ENCODE measurements at places on chromosomes 11 and 22.
A peak's percentile ranks its signal among the peaks of the same experiment; 100 is the strongest.

- no peak for DNase-seq
- no peaks in the 10 kb centered on the region for H3K36me3 ChIP-seq
- H3K27me3 ChIP-seq = no peaks in the 10 kb centered on the region
- no peak overlapping the region for H3K27ac ChIP-seq
- no peaks in the 10 kb centered on the region for H3K4me1 ChIP-seq
- no peak overlapping the region for H3K4me3 ChIP-seq
Measured at GRCh38 chr22:36228944-36229343, 10.4 kb downstream of the APOL2 start.

- no peak overlapping the region for H3K4me3 ChIP-seq
- no peaks in the 10 kb centered on the region for H3K36me3 ChIP-seq
- peaks cover 5% of the 10 kb centered on the region for H3K4me1 ChIP-seq
- peaks cover 30% of the 10 kb centered on the region for H3K27me3 ChIP-seq
- H3K27ac ChIP-seq = no peak overlapping the region
Measured at GRCh38 chr11:64741375-64742086, 2.4 kb downstream of the RASGRP2 start.

- peak overlapping the region; percentile 85 for H3K27ac ChIP-seq
- H3K4me3 ChIP-seq = no peak overlapping the region
- no peaks in the 10 kb centered on the region for H3K27me3 ChIP-seq
- DNase-seq = no peak
Measured at GRCh38 chr11:57798905-57799559, 37.4 kb downstream of the CTNND1 start.

GRCh38 chr11:91730057-91730456 is 494.6 kb upstream of the FAT3 start:
- H3K36me3 ChIP-seq = no peaks in the 10 kb centered on the region
- no peak overlapping the region for H3K4me3 ChIP-seq
- H3K27me3 ChIP-seq = no peaks in the 10 kb centered on the region
- H3K27ac ChIP-seq = no peak overlapping the region
- DNase-seq = no peak

DNA sequence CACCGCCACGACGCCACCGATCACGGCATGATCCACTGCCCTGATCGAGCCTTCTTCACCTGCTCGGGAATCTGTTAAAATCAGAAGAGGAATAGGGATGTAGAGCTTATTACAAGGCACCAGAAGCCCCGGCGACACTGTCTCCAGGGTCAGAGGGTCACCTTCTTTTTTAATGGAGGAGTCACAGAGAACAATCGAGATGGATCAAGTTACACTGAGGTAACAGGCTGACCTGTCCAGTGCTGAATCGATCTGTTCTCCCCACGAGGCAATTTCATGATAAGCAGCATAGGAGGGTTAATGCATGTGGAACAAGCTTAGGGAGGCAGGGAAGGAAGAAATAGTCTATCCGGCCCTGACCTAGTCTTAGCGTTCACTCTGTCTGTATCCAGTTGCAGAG is 325.5 kb downstream of the CADM1 start:
- H3K36me3 ChIP-seq = no peaks in the 10 kb centered on the region
- no peaks in the 10 kb centered on the region for H3K27me3 ChIP-seq
- H3K27ac ChIP-seq = no peak overlapping the region
- no peak overlapping the region for H3K4me3 ChIP-seq

DNA sequence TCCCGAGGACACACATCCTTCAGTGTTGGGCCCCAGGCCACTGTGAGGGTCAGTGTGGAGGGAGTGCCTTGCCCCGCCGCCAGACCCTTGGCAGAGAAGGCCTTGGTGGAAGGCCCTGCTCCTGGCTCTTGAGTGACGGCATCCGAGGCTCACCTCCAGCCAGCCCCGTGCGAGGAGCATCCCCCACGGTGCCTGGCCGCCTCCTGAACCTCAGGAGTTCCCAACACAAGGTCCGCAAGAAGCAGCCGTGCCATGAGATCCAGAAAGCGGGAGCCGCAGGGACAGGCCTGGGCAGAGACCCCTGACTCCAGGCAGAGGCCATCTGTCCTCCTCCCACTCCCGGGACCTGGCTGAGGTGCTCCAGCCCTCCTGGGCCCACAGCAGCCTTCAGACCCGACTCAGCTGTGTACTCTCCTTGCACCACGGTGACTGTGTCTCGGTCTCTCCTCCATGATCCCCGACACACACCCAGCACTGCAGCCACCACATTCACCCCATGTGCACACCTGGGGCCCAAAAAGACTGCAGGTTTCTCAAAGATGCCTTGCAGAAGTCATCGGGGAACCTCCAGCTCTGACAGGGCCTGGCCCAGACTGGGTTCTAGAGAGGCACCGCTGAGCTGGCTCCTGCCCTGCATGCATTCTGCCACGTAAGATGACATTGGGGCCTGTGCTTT is 870.2 kb downstream of the BRD1 start:
- no peaks in the 10 kb centered on the region for H3K36me3 ChIP-seq
- no peak overlapping the region for H3K27ac ChIP-seq
- DNase-seq = no peak
- H3K4me1 ChIP-seq = no peaks in the 10 kb centered on the region
- no peak overlapping the region for H3K4me3 ChIP-seq

DNA sequence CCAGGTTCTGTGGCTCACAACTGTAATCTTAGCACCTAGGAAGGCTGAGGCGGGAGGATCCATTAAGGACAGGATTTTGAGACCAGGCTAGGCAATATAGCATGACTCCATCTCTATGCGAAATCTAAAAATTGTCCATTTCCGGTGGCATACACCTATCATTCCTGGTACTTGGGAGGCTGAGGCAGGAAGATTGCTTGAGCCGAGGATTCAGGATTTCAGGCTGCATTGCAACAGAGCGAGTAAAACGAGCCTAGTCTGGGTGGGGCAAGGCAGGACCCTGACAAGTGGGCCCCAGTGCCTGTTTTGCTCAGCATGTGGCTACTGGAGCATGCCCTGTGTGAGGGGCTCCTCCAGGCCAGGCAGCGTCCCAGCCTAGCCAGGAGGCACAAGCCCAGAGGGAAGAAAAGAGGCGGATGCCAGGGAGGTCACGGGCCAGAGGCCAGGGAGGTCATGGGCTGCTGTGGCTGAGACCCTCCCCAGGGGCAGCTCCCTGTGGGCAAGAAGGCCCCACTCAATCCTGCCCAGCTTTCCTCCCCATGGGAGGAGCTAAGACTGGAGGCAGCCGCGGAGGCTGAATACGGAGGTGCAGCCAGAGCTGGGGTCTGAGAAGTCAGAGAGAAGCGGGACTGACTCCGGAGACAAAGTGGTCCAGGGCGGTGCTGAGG is 8.4 kb downstream of the LRRC74B start:
- H3K27ac ChIP-seq = no peak overlapping the region
- H3K36me3 ChIP-seq = no peaks in the 10 kb centered on the region
- no peak overlapping the region for H3K4me3 ChIP-seq
- no peaks in the 10 kb centered on the region for H3K4me1 ChIP-seq
- no peaks in the 10 kb centered on the region for H3K27me3 ChIP-seq

GRCh38 chr11:74948546-74948897 is 369 bp downstream of the XRRA1 start:
- H3K4me1 ChIP-seq = peaks cover 24% of the 10 kb centered on the region
- peak overlapping the region; percentile 87 for H3K4me3 ChIP-seq
- H3K36me3 ChIP-seq = no peaks in the 10 kb centered on the region
- peak; percentile 33 for DNase-seq

DNA sequence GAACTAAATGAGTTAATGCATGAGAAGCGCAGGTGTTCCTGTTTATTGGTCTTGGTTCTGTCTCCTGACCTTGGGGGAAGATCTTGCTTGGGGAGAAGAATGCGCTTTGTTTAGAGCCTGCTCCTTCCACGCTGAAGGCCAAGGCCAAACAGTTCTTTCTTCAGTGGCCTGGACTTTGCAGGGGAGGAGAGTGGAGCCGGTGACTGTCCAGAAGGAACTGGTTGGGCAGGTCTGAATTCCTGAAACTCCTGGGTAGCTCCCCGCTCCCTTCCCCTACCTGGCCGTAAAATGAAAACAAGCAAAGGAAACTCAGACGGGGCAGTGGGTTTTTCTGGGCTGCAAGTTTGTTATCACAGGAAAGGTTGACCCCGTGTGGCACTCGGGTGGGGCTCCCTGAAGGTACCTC is 3.6 kb downstream of the ARHGAP8 start:
- H3K4me3 ChIP-seq = no peak overlapping the region
- no peaks in the 10 kb centered on the region for H3K4me1 ChIP-seq
- DNase-seq = no peak
- no peaks in the 10 kb centered on the region for H3K36me3 ChIP-seq
- H3K27me3 ChIP-seq = peaks cover 18% of the 10 kb centered on the region

DNA sequence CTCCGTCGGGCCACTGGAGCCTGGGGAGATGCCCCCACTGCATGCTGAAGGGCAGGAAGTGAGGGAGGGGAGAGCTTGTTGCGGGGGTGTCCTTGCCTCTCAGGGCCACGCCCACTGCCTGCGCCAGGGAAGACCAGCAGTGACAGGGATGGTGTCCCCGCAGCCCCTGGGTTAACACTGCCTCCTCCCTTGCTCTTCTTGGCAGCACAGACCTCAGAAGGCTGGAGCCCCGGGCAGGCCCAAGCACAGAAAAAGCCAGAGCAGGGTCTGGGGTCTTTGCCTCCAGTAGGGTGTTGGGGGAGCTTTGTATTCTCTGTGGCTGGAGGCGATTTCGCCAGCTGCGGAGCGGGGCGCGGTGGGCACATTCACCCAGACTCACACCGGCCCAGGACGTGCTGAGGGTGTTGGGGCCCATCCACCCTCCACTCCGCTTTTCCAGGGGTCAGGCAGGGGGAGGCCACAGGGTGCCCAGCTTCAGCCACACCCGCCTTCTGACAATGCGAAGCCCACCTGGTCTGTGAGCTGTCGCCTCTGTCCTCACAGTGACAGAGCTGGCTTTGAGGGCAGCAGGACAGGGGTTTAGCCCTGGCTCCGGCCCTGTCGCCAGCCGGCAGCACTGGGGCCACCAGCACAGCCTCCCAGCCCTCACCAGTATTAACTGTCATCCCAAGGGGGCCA is 83.7 kb downstream of the CDKN1C start:
- H3K4me3 ChIP-seq = no peak overlapping the region
- no peaks in the 10 kb centered on the region for H3K27me3 ChIP-seq
- H3K36me3 ChIP-seq = no peaks in the 10 kb centered on the region

GRCh38 chr11:44347538-44347937 is 37.6 kb upstream of the ALX4 start:
- H3K4me3 ChIP-seq = no peak overlapping the region
- peaks cover 2% of the 10 kb centered on the region for H3K27me3 ChIP-seq
- no peaks in the 10 kb centered on the region for H3K36me3 ChIP-seq
- no peak overlapping the region for H3K27ac ChIP-seq
- DNase-seq = no peak

- no peaks in the 10 kb centered on the region for H3K4me1 ChIP-seq
- no peak for DNase-seq
- no peaks in the 10 kb centered on the region for H3K36me3 ChIP-seq
- H3K4me3 ChIP-seq = no peak overlapping the region
- H3K27me3 ChIP-seq = no peaks in the 10 kb centered on the region
- no peak overlapping the region for H3K27ac ChIP-seq
Measured at GRCh38 chr11:27945348-27945747, 162.6 kb downstream of the KIF18A start.

GRCh38 chr11:65903068-65903481 is 2.9 kb upstream of the FOSL1 start:
- peaks cover 84% of the 10 kb centered on the region for H3K27me3 ChIP-seq
- DNase-seq = peak; percentile 69
- no peak overlapping the region for H3K4me3 ChIP-seq

DNA sequence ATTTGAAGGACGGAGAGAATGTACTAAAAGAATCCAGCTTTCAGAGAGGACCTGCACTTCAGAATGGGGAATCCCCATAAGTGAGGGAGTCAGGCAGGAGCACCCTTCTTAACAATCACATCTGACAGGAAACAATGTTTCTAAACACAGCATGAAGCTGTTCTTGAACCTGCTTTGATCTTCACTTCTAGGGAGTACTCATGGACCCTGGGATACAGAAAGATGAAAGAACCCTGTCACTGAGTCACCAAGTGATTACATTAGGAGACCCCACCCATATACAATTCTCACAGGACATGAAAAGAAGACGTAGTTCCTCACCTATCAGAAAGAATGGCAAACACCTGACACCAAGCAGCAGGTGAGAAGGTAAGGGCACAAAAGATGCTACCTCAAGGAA is 296.9 kb upstream of the ZC3H12C start:
- no peaks in the 10 kb centered on the region for H3K36me3 ChIP-seq
- no peaks in the 10 kb centered on the region for H3K4me1 ChIP-seq
- no peak overlapping the region for H3K27ac ChIP-seq
- no peak for DNase-seq
- H3K4me3 ChIP-seq = no peak overlapping the region
- no peaks in the 10 kb centered on the region for H3K27me3 ChIP-seq

- DNase-seq = peak; percentile 68
- no peak overlapping the region for H3K27ac ChIP-seq
- H3K4me1 ChIP-seq = no peaks in the 10 kb centered on the region
- H3K36me3 ChIP-seq = peaks cover 6% of the 10 kb centered on the region
- H3K4me3 ChIP-seq = no peak overlapping the region
Measured at GRCh38 chr22:45805413-45805812, 133.8 kb downstream of the ATXN10 start.

DNA sequence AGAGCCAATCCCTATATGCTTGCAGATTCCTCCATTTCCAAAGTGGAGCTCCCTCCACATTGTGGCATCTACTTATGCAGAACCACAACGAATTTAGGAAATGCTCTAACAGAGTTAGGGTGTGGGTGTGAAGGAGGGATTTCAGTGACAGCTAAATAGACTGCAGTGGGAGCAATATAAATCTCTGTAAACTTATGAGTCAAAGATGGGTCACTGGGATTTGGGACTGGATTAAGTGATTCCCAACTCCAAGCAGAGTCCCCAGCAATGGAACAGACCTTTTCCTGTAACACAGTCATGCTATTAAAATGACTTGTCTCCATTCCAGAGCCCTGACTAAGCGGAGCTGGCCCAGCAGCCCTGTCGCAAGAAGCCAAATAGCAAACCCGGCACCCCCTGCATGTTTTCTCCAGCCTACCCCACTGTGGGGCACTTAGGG is 36.6 kb downstream of the RPL27A start:
- peaks cover 10% of the 10 kb centered on the region for H3K36me3 ChIP-seq
- no peak overlapping the region for H3K27ac ChIP-seq
- DNase-seq = peak; percentile 84
- H3K4me3 ChIP-seq = no peak overlapping the region
- H3K4me1 ChIP-seq = no peaks in the 10 kb centered on the region
- no peaks in the 10 kb centered on the region for H3K27me3 ChIP-seq

GRCh38 chr11:47389577-47390421 is 11.5 kb upstream of the SPI1 start:
- H3K4me1 ChIP-seq = peaks cover 15% of the 10 kb centered on the region
- DNase-seq = no peak
- H3K27ac ChIP-seq = no peak overlapping the region
- no peak overlapping the region for H3K4me3 ChIP-seq
- H3K27me3 ChIP-seq = no peaks in the 10 kb centered on the region
- no peaks in the 10 kb centered on the region for H3K36me3 ChIP-seq

GRCh38 chr11:10275714-10276113 is 18.3 kb downstream of the SBF2 start:
- no peak overlapping the region for H3K4me3 ChIP-seq
- no peak overlapping the region for H3K27ac ChIP-seq
- peaks cover 3% of the 10 kb centered on the region for H3K4me1 ChIP-seq
- no peak for DNase-seq
- H3K36me3 ChIP-seq = no peaks in the 10 kb centered on the region

DNA sequence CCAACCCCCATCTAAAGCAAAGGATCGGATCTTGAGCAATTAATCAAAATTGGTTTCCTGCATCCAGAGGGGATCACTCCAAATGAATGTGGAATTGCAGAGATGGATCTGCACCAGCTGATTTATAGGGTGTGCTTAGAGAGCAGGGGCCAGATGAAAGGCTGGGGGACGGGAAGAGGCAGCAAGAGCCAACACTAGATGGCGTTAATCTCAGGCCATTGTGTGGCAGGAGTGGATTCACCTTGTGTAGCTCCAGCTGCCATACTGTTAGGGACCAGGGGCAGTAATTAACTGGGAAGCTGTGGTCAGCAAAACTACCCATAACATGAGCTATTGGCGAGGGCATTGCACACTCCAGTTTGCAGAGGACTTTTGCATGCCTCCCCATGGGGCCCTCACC is 35.6 kb downstream of the SERPINH1 start:
- peaks cover 3% of the 10 kb centered on the region for H3K4me1 ChIP-seq

Measured in cardiac muscle cell (in vitro differentiated cells and primary cell).